ENCODE measurements at places on chromosomes 3 and 15.

DNA sequence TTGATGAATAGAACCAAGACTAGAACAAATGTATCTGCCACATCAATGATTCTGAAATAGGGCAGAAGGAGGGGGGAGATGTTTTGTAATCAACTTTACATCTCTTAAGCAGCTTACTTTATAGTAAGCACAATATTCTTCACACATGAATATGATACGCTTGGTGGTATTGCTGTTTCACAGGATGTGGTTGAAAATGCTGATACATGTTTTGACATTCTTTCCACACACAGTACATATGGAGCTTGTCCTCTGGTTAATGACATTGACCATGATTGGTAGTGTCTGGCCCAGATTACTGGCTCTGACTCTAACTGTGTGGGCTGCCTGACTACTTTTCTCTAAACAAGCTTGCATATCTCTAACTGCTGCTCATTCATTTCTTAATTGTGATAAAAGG, 168.9 kb downstream of the KLHL25 start:
- no peaks in the 10 kb centered on the region for H3K36me3 ChIP-seq
- H3K27me3 ChIP-seq = no peaks in the 10 kb centered on the region
- H3K4me3 ChIP-seq = peak overlapping the region; percentile 4

GRCh38 chr3:51637941-51638471, 33.0 kb upstream of the TEX264 start:
- H3K36me3 ChIP-seq = peaks cover 42% of the 10 kb centered on the region
- H3K27me3 ChIP-seq = no peaks in the 10 kb centered on the region
- no peaks in the 10 kb centered on the region for H3K4me1 ChIP-seq
- no peak overlapping the region for H3K27ac ChIP-seq

- no peaks in the 10 kb centered on the region for H3K4me1 ChIP-seq
- H3K36me3 ChIP-seq = no peaks in the 10 kb centered on the region
- no peak overlapping the region for H3K27ac ChIP-seq
- H3K27me3 ChIP-seq = no peaks in the 10 kb centered on the region
Observed at GRCh38 chr3:78257951-78258530, 1218.1 kb downstream of the ROBO2 start.

- no peak for DNase-seq
- no peak overlapping the region for H3K27ac ChIP-seq
- no peaks in the 10 kb centered on the region for H3K4me1 ChIP-seq
- H3K36me3 ChIP-seq = no peaks in the 10 kb centered on the region
Observed at GRCh38 chr3:69409831-69410230, 23.9 kb upstream of the FRMD4B start.

GRCh38 chr3:27503526-27503925, 19.3 kb upstream of the SLC4A7 start:
- no peak overlapping the region for H3K27ac ChIP-seq
- no peak for DNase-seq
- H3K36me3 ChIP-seq = no peaks in the 10 kb centered on the region
- peaks cover 4% of the 10 kb centered on the region for H3K4me1 ChIP-seq
- no peak overlapping the region for H3K4me3 ChIP-seq
- no peaks in the 10 kb centered on the region for H3K27me3 ChIP-seq

DNA sequence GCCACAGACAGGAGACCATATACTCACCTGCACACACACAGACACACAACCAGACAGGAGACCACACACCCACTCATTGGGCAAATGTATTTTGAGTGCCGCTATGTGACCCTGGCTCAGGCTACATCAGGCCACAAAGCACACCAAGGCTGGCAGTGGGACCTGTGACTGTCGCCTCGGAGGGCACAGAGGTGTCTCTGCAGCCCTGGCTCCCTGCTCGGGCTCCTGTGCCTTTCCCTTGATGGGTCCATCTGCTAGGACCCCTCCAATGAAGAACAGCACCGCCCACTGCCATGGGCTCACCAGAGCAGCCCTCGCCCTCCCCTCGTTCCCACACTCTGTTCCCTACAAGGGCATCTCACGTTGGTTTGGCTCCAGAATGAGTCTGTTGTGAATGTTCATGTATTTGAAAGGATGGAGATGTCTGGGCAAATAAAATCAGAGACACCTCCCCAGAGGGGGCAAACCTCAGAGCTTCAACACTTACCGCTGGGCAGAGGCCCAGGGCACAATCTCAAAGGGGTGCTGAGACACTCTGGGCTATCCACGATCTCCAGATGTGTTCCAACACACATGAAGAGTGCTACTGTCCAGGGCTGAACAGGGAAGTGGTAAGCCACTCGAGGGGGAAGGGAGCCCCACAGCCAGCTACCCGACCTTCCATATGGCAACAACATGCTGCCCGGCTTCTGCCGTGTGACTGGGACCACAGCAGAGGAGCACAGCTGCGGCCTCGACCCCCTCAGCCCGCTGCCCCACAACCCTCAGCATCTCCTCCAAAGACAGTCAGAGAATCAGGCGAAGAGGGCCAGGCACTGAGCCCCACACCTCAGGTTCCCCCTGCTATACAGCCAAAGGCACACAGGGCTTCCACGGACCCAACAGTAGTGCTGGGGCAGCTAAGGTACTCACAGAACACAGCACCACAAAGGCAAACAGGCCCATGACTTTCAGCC, 74.9 kb downstream of the OCA2 start:
- no peak overlapping the region for H3K27ac ChIP-seq
- peaks cover 16% of the 10 kb centered on the region for H3K4me1 ChIP-seq
- no peak overlapping the region for H3K4me3 ChIP-seq
- no peak for DNase-seq
- no peaks in the 10 kb centered on the region for H3K36me3 ChIP-seq

DNA sequence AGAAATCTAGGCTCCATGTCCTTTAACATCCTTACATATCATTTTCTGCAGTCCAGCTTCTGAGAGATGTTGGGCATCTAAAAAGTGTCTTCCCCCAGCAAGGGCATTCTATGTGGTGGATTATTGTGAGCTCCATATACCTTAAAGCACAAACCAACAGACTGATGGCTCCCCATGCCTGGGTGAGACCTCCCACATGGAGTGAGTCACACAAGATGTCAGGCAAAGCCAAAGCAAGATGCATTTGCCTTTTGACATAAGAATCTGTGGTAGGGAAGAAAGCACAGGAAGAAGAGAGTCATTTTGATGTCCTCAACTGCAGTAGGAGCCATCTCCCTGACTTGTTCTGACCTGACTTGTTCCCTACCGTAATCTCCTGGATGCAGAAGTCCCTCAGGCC, 238.7 kb upstream of the EIF1B start:
- no peak overlapping the region for H3K4me3 ChIP-seq
- H3K27ac ChIP-seq = no peak overlapping the region
- no peaks in the 10 kb centered on the region for H3K36me3 ChIP-seq
- no peak for DNase-seq
- H3K4me1 ChIP-seq = no peaks in the 10 kb centered on the region

DNA sequence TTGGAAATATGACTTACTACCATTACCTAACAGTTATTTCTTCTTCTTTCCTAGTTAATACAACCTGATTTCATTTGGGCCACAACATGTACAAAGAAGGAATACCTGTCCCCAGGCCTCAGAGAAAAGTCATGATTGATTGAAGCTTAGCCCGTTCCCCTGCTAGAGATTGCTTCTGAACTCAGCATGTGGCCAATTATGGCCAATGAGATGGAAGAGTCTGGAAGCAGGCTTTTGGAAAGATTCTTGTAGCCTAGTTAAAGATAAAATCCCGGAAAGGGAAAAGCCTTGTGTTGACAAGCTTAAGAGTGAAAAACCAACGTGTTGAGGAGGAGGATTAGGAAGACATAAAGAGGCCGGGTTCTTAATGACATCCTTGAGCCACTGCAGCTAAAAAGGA, 17.0 kb upstream of the TM6SF1 start:
- no peak overlapping the region for H3K27ac ChIP-seq
- H3K27me3 ChIP-seq = peaks cover 12% of the 10 kb centered on the region
- DNase-seq = no peak
- no peaks in the 10 kb centered on the region for H3K36me3 ChIP-seq
- H3K4me3 ChIP-seq = no peak overlapping the region
- no peaks in the 10 kb centered on the region for H3K4me1 ChIP-seq

GRCh38 chr15:100438570-100438969, 90.2 kb downstream of the CERS3 start:
- DNase-seq = no peak
- H3K36me3 ChIP-seq = no peaks in the 10 kb centered on the region
- H3K27me3 ChIP-seq = no peaks in the 10 kb centered on the region
- H3K4me1 ChIP-seq = no peaks in the 10 kb centered on the region
- H3K4me3 ChIP-seq = no peak overlapping the region

DNA sequence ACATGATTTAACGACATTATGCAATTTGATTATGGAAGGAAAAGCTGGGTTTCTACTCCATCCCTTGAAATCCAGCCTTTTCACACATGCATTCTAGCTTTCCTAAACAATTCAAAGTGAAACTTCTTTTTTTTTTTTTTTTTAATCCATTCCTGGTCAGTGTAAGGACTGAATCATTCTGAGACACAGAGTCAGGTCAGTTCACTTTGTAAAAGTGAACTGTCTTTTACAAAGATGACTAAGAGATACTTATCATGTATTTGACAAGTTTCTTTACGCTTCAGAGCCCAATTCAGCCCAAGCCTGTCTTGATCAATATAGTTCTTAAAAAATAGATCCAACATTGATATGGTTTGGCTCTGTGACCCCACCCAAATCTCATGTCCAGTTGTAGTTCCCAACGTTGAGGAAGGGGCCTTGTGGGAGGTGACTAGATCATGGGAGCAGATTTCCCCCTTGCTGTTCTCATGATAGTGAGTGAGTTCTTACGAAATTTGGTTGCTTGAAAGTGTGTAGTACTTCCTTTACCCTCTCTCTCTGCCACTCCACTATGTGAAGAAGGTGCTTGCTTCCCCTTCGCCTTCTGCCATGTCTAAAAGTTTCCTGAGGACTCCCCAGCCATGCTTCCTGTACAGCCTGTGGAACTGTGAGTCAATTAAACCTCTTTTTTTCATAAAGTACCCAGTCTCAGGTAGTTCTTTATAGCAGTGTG, 345.6 kb upstream of the THBS1 start:
- H3K4me1 ChIP-seq = peaks cover 6% of the 10 kb centered on the region
- no peak overlapping the region for H3K27ac ChIP-seq
- H3K4me3 ChIP-seq = no peak overlapping the region
- peak; percentile 84 for DNase-seq
- H3K27me3 ChIP-seq = no peaks in the 10 kb centered on the region

DNA sequence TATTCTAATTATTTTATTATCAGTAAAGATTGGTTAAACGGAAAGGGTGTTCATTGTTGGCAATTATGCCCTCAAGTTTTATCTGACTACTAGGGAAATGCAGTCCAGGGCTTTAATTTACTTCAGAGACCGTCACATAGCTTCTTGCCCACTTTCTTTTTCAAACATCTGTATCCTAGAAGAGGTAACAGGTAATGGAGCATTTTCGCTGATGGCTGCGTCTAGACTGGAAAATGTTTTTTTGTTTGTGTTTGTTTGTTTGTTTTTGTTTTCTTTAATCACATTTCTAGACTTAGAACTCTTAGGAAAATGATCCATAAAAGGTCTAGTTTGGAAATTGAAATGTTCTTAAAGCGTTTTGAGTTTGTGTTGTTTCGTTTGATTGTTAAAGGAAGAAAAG, 71.4 kb downstream of the ANXA2 start:
- H3K4me3 ChIP-seq = no peak overlapping the region
- no peak overlapping the region for H3K27ac ChIP-seq
- no peaks in the 10 kb centered on the region for H3K4me1 ChIP-seq
- no peak for DNase-seq
- H3K36me3 ChIP-seq = no peaks in the 10 kb centered on the region
- H3K27me3 ChIP-seq = peaks cover 20% of the 10 kb centered on the region

Data from mesenchymal stem cell (in vitro differentiated cells and primary cell).